ENCODE measurements at places on chromosomes 11 and 22. TPM values are rescaled to one million over a fixed set of nuclear protein-coding genes. Genes with fewer than 3 reads are reported as not detected.

DNA sequence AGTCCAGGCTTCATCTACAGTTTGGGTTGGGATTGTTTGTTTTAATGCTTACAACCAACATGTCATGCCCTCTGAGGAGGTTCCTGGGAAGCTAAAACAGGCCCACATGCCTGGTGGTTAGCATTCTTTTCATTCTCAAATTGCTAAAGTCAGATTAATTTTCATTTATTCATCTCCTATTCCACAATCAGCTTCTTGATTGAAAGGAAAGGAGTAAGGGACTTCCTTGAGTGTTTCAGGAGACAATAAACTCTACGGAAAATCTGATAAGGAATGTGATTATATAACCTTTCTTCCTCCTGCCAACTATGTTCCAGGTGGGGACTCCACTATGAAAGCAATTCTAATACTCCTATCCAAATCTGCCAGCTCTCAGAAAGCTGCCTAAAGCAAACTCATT is 30.8 kb downstream of the MRTFA start:
- no peaks in the 10 kb centered on the region for H3K27me3 ChIP-seq
- DNase-seq = no peak
- no peak overlapping the region for H3K4me3 ChIP-seq
- H3K27ac ChIP-seq = peak overlapping the region; percentile 57

DNA sequence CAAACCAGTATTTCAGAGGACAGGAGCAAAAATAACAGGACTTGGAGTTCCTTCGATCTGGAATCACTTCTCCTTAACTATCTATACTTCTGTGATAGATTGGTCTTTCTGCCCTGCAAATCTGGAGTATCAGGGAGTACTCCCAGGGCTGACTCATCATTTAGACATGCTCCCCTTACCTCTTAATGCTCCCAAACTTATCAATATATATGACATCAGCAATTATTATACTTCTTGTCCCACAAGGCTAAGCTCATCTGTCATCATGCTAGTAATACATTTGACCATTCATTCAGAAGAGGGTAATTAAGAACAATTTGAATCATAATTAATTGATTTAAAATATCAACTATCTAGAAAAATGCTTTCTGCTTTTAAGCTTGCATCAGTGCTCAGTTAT is 163.8 kb downstream of the SWAP70 start:
- no peak for DNase-seq
- no peak overlapping the region for H3K4me3 ChIP-seq
- no peaks in the 10 kb centered on the region for H3K27me3 ChIP-seq

DNA sequence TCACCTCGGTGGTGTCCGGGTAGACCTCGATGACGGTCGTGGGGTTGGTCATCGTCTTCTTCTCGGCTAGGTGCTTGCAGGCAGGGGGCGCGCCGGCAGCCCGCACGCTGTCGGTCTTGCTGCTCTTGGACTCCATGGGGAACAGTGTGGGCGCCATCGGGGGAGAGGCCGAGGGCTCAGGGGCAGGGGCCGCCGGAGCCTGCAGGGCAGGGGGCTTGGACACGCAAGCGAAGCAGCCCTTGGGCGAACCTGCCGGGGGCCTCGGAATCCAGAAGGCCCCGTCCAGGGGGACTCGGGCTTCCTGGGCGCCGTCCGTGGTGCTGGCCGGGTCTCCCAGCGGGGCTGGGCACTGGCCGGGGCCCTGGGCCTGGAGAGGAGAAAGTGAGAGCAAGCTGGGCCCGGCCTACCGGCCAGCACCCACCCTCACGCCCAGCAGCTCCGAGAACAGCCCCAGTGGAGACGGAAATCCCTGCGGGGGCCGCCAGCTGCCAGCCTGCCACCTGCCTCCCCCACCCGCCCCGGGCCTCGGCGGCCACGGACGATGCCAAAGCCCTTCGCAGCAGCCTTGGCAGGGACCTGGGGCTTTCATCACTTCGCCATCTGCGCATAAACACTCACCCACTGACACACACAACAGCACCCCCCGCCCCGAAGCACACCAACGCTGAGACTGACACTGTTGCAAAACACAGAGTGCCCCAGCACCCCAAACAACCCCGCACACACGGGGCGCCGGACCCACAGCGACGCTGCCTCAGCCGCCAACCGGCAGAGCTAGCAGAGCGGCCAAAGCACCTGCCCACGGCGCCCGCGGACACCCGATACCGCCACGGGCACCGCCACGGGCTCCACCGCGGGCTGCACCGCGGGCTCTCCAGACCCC is 2.4 kb downstream of the IFITM10 start:
- H3K27ac ChIP-seq = no peak overlapping the region
- H3K4me3 ChIP-seq = no peak overlapping the region
- no peak for DNase-seq
- peaks cover 3% of the 10 kb centered on the region for H3K36me3 ChIP-seq

DNA sequence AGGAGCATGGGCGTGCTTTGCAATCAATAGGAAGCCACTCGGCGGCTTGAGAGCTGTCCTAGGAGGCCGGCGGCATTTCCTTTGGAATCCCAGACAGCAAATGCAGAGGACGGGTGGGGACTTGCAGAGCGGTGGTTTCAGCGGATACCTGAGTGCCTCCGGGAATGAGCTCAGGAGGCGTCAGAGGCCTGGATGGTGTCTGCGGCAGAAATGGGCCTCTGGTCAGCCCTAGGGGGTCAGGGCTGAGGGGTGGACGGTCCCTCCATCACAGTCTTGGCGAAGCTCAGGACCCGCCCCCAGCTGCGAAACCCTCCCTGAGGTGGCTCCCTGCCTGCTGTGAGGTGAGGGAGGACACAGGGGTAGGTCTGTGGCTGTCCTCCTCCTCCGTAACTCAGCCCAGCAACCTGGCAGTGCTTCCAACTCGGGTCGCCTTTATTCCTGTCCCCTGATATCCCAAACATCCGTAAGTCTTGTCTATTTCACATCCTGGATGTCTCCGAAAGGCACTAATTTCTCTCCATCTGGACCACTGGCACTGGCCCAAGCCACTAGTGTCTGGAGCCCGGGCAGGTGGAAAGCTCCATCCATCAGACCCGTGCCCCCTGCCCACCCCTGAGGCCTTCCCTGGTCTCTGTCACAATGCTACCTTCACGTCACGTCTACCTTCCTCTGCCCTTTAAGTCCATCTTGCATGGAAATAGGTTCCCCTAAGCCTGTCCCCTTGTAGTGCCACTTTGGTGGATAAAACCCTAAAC is 686.6 kb downstream of the BRD1 start:
- no peak overlapping the region for H3K27ac ChIP-seq
- no peaks in the 10 kb centered on the region for H3K27me3 ChIP-seq
- no peak overlapping the region for H3K4me3 ChIP-seq
- H3K36me3 ChIP-seq = no peaks in the 10 kb centered on the region
- H3K4me1 ChIP-seq = no peaks in the 10 kb centered on the region

DNA sequence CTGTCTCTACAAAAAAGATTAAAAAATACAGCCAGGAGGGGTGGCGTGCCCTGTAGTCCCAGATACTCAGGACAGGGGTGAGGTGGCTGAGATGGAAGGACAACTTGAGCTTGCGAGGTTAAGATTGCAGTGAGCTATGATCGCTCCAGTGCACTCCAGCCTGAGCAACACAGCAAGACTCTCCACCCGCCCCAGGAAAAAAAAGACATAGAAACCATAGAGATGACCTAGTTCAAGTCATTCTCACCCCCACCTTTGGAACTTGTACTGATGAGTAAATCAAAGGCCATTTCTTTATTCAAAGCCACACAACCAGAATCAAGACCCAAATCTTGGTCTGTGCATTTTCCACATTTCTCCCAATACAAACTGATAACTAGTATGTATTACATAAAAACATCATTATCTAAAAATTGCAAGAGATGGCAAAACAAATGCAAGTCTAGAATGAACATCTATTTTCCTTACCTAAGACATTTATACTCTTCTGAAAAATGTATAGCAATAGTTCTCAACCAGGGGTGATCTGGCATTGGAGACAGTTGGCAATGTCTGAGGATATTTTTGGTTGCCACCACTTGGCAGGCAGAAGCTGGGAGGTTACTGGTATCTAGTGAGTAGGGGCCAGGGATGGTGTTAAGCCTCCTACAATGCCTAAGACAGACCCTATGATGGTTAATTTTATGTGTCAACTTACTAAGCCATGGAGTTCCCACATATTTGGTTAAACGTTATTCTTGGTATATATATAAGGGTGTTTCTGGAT is 34.6 kb downstream of the LGR4 start:
- H3K27me3 ChIP-seq = no peaks in the 10 kb centered on the region
- DNase-seq = no peak
- H3K4me3 ChIP-seq = no peak overlapping the region
- H3K36me3 ChIP-seq = no peaks in the 10 kb centered on the region

DNA sequence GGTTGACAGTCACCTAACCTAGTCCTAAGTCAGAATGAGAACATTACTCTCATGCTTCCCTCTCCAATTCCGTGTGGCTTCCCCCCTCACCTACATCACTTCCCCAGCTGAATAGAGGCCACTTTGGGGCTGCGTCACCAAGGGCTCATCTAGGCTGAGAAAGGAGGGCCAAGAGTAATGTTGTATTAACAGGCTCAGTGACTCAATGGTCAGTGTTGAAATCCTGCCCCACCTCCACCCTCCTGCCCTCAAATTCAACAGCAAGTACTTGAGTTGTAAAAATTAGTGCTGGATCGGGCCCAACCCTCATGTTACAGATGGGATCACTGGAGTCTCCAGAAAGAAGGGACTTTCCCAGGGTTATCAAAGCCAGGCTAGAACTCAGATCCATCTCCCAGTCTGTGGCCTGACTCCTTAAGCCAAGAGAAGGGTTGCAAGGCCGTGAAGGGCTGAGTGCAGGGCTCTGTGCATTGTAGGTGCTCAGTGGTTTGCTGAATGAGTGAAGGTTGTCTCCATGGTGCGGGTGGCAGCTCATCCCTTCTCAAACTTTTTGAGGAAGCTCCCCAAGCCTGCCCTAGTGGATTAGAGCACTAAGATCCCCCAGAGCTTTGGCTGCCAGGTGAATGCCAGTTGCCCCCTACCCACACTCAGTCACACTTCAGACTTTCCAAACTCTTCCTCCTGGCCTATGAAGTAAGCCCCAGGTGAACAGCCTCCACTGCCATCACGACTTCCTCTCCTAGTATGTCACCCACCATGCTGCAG is 3.2 kb downstream of the DGAT2 start:
- no peak overlapping the region for H3K4me3 ChIP-seq
- no peaks in the 10 kb centered on the region for H3K36me3 ChIP-seq
- H3K4me1 ChIP-seq = peaks cover 12% of the 10 kb centered on the region
- peak; percentile 5 for DNase-seq
- H3K27me3 ChIP-seq = no peaks in the 10 kb centered on the region

CABP2 gene
- not detected for total RNA-seq

AGBL2 gene
- 0.74 TPM for total RNA-seq

All from pancreas (tissue), 10 donors.